Mesenchymal stem cell (in vitro differentiated cells and primary cell): ENCODE measurements at places on chromosomes 13 and 19.

DNA sequence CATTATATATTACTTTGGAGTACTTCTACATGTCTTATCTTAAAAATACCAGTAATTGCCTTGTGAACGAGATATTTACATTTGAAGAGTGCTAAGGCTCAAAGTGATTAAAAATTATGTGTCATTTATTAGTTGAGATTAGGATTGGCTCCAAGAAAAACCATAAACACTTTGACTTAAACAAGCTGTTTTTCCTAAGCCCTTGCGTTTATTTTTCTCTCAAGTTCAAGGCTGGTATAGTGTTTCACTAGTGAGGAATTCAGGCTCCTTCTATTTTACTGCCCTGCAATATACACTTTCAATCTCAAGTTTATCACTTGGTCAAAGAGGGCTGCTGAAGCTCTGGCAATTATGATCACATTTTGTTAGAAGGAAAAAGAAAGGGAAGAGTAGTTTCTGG, 49.9 kb downstream of the UFM1 start:
- peak; percentile 13 for DNase-seq

GRCh38 chr13:98273824-98274742, 97.0 kb upstream of the RNF113B start:
- DNase-seq: peak; percentile 70

GRCh38 chr19:41705393-41706174, 2.8 kb upstream of the CEACAM5 start:
- DNase-seq: no peak

DNA sequence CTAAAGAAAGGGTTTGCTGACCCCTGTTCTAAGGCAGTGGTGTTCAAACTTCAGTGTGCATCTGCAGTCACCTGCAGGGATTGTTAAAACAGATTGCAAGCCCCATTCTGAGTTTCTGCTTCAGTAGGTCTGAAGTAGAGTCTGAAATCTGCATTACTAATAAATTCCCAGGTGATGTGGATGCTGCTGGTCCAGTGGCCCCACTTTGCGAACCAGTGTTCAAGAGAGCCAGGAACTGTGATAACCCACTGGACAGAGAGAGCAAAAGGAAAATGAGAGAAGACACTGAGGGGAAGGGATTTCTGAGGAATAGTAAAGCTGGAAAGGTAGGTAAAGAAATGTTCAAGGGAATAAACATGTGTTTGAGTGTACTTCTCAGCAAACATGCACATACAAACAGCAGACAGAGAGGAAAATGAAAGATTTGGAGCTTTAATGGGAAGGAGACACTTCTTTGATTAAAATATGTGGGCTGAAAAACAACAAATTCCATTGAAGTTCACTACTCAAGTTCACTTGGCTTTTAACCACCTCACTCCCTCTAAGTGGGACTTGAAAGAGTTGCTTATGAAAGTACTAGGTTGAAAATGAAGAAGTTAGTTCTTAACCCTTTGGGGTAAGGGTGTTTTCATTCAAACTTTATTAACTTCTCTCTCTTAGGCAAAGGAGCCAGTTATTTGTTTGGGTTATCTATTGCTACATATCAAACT, 26.4 kb upstream of the FAM216B start:
- DNase-seq: no peak

DNA sequence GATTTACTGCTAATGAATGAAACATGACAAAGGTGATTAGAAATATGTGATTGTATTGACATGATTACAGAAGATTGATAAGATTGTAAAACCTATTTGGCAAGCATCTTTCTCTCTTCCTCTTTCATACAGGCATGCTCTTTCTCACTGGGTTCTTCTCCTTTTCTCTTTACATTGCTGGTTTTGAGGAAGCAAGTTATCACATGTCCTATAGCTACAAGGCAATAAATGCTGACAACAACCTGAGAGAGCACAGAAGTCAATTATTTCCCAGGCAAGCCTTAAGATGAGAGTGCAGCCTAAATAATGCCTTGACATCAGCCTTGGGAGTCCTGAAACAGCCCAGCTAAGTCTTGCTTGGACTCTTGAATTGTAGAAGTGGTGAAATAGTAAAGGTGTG, 875.0 kb downstream of the SLITRK1 start:
- DNase-seq: no peak

GRCh38 chr19:29831041-29831548, 19.3 kb downstream of the CCNE1 start:
- no peak for DNase-seq
